ENCODE measurements at places on chromosomes 12 and 14. TPM values are rescaled to one million over a fixed set of nuclear protein-coding genes. Genes with fewer than 3 reads are reported as not detected.

- H3K27ac ChIP-seq = no peak overlapping the region
- H3K4me3 ChIP-seq = no peak overlapping the region
- H3K27me3 ChIP-seq = no peaks in the 10 kb centered on the region
- no peak for DNase-seq
Measured at GRCh38 chr14:25062022-25062321, 12.0 kb upstream of the STXBP6 start.

- no peak overlapping the region for H3K27ac ChIP-seq
- H3K36me3 ChIP-seq = no peaks in the 10 kb centered on the region
- no peak for DNase-seq
- H3K27me3 ChIP-seq = no peaks in the 10 kb centered on the region
- H3K4me3 ChIP-seq = no peak overlapping the region
Measured at GRCh38 chr12:61808856-61809255, 451.3 kb upstream of the USP15 start.

GRCh38 chr12:29164477-29165393 is 15.7 kb downstream of the FAR2 start:
- H3K4me3 ChIP-seq = no peak overlapping the region
- H3K4me1 ChIP-seq = no peaks in the 10 kb centered on the region
- H3K27me3 ChIP-seq = no peaks in the 10 kb centered on the region
- H3K36me3 ChIP-seq = no peaks in the 10 kb centered on the region
- no peak for DNase-seq

DNA sequence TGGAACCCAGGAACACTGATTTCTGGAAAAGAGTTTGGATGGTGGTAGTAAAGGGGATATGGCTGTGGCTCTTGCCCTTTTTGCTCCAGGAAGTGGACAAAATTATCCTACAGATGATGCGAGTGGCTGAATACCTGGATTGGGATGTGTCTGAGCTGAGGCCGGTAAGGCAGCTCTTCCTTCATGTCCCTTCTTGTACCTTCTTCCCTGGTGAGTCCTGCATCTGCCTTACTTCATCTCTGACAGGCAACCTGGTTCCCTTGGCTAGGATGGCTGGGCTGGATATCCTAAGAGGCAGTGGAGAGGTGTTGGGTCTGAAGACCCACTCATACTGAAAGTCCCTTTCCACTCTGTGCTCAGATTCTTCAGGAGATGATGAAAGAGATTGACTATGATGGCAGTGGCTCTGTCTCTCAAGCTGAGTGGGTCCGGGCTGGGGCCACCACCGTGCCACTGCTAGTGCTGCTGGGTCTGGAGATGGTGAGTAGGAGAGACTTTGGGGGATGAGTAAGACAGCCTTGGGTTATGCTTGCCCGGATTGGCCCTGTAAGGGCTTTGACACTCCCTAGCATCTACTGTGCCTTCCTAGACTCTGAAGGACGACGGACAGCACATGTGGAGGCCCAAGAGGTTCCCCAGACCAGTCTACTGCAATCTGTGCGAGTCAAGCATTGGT is 8.0 kb downstream of the DGKA start:
- H3K36me3 ChIP-seq = no peaks in the 10 kb centered on the region
- peak overlapping the region; percentile 80 for H3K27ac ChIP-seq
- H3K4me3 ChIP-seq = no peak overlapping the region
- H3K27me3 ChIP-seq = no peaks in the 10 kb centered on the region
- no peak for DNase-seq
- H3K4me1 ChIP-seq = no peaks in the 10 kb centered on the region

DNA sequence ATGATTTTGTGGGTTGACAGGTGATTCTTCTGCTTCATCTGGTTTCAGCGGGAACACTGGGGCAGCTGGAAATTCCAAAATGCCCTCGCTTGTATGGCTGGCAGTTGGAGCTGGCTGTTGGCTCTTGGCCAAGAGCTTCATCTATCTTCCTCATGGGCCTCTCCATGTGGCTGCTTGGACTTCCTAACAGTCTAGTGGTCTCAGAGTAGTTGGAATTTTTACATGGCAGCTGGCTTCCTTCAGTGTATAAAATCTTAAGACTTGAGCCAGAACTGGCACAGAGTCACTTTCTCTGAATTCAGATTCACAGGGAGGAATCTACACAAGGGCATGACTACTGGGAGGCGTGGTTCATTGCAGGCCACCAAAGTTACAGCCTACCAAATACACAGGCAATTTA is 204.9 kb upstream of the RMST start:
- H3K27me3 ChIP-seq = no peaks in the 10 kb centered on the region
- H3K4me3 ChIP-seq = no peak overlapping the region
- H3K27ac ChIP-seq = no peak overlapping the region
- H3K4me1 ChIP-seq = no peaks in the 10 kb centered on the region
- H3K36me3 ChIP-seq = no peaks in the 10 kb centered on the region

- H3K27ac ChIP-seq = no peak overlapping the region
- no peak overlapping the region for H3K4me3 ChIP-seq
- H3K36me3 ChIP-seq = no peaks in the 10 kb centered on the region
- DNase-seq = no peak
- no peaks in the 10 kb centered on the region for H3K27me3 ChIP-seq
Measured at GRCh38 chr12:39368096-39368495, 74.8 kb downstream of the KIF21A start.

DNA sequence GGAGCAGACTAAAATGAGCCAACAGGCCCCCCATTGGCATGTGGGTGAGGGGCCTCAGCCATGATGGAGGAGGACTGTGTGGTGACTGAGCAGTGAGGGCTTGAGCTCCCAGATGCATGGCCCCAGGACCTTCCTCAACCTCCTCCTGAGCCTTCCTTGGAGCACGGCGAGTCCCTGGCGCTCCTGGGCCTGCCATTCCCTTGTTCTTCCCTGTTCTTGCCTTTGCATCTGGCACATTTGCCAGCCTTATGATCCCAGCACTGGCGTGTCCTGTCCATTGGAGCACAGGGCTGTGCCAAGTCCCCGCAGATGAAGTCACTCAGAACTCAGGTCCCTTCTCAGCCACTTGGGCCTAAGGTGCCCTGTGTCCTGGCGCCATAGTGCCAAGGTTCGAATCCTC is 40.3 kb upstream of the MEG3 start:
- no peaks in the 10 kb centered on the region for H3K4me1 ChIP-seq
- DNase-seq = no peak
- H3K27me3 ChIP-seq = no peaks in the 10 kb centered on the region
- H3K36me3 ChIP-seq = no peaks in the 10 kb centered on the region
- H3K27ac ChIP-seq = no peak overlapping the region

GRCh38 chr12:132566516-132567131 is 43.8 kb downstream of the LRCOL1 start:
- no peak overlapping the region for H3K4me3 ChIP-seq
- H3K27me3 ChIP-seq = no peaks in the 10 kb centered on the region
- no peak overlapping the region for H3K27ac ChIP-seq
- no peak for DNase-seq

DNA sequence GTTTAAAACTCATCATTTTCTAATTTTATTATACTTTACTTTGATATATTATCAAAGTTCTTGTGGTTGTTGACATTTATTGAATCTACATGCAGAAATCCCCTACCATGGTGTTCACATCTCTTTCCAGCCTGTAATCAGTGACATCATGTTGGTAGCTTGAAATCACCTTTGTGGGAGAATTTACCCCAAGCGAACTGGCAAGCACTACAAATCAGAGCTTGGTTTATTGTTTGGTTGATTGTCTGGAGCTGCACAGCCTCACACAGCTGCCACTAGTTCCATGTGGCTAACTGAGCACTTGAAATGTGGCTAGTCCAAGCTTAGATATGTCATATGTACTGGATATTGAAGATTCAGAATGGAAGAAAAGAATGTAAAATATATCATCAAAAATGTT is 15.4 kb upstream of the KRT5 start:
- H3K36me3 ChIP-seq = no peaks in the 10 kb centered on the region
- H3K4me1 ChIP-seq = no peaks in the 10 kb centered on the region
- DNase-seq = no peak
- H3K4me3 ChIP-seq = no peak overlapping the region
- no peak overlapping the region for H3K27ac ChIP-seq
- no peaks in the 10 kb centered on the region for H3K27me3 ChIP-seq

DNA sequence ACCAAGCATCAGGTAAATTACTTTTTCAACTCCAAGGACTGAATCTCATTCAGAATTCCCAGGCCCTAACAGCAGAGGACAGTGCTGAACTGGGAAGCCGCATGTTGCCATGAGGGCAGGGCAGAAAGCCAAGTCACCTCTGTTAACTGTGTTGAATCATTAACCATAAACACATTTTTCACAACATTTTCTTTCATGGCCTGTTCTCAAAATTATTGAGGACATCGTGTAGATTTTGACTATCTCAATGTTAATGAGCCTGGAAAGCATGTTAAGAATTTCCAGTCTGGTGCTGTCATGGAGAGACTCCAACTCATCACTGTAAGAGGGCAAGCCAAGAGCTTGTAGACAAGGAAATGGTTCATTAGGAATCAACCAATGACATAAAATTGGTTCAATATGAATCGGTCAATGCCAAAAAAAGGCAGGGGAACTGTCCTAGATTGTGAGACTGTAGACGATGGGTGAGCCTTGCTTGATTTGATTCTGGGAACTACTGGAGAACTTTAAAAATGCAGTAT is 33.7 kb downstream of the CPM start:
- H3K4me3 ChIP-seq = no peak overlapping the region
- H3K4me1 ChIP-seq = no peaks in the 10 kb centered on the region
- H3K36me3 ChIP-seq = no peaks in the 10 kb centered on the region
- DNase-seq = no peak
- H3K27me3 ChIP-seq = no peaks in the 10 kb centered on the region
- H3K27ac ChIP-seq = no peak overlapping the region

GRCh38 chr14:76929927-76930326 is 98.6 kb downstream of the IRF2BPL start:
- H3K36me3 ChIP-seq = no peaks in the 10 kb centered on the region
- no peak overlapping the region for H3K4me3 ChIP-seq
- no peaks in the 10 kb centered on the region for H3K27me3 ChIP-seq
- H3K27ac ChIP-seq = no peak overlapping the region
- no peaks in the 10 kb centered on the region for H3K4me1 ChIP-seq

DNA sequence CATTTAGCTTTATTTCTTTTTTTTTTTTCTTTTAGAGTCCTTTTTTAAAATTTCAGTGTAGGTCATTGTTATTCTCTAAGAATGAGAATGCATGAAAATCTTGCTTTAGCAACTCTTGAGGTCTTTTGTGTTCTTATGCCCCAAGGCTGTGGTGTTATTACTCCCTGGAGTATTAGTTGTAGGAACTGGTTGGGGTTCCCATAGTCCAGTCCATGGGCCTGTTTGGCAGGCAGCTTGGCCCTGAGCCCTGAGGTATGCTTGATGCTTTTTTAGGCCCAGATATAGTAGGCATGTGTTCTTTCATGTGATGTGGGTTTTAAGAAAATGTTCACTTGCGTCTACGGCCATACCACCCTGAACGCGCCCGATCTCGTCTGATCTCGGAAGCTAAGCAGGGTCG is 1.6 kb downstream of the FAM234B start:
- H3K4me1 ChIP-seq = no peaks in the 10 kb centered on the region
- no peak overlapping the region for H3K4me3 ChIP-seq
- no peak for DNase-seq
- no peaks in the 10 kb centered on the region for H3K27me3 ChIP-seq

- no peak overlapping the region for H3K27ac ChIP-seq
- H3K27me3 ChIP-seq = no peaks in the 10 kb centered on the region
- no peak for DNase-seq
- no peaks in the 10 kb centered on the region for H3K36me3 ChIP-seq
- H3K4me3 ChIP-seq = no peak overlapping the region
- no peaks in the 10 kb centered on the region for H3K4me1 ChIP-seq
Measured at GRCh38 chr14:71206123-71206522, 298.9 kb downstream of the PCNX1 start.

DNA sequence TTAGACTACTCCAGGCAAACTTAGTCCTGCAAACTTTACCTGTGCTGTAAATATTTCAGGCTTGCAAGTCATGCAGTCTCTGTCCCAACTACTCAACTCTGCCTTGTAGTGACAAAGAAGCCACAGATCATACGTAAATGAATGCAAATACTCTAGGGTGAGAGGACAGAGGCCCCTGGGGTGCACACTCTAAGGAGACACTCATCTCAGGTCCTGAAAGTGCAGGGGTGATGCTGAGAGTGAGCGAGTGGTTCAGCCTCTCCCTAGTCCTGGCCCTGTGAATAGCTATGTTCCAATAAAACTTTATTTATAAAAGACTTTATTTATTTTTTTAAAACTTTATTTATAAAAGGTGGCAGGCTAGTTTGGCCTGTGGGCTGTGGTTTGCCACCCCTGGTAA is 34.9 kb downstream of the HCAR2 start:
- H3K4me3 ChIP-seq = no peak overlapping the region
- H3K27me3 ChIP-seq = no peaks in the 10 kb centered on the region
- no peaks in the 10 kb centered on the region for H3K4me1 ChIP-seq

- peak overlapping the region; percentile 27 for H3K27ac ChIP-seq
- H3K27me3 ChIP-seq = no peaks in the 10 kb centered on the region
- H3K36me3 ChIP-seq = no peaks in the 10 kb centered on the region
- H3K4me3 ChIP-seq = no peak overlapping the region
Measured at GRCh38 chr14:22432348-22432976, 156.6 kb downstream of the DAD1 start.

Gene ACSS3
- 46.5 TPM for total RNA-seq

Gene NEUROD4
- total RNA-seq = not detected

Gene TMPRSS12
- not detected for total RNA-seq

Gene TMCC3
- 8.9 TPM for total RNA-seq

Gene TAS2R7
- not detected for total RNA-seq

Gene CEBPE
- total RNA-seq = not detected

Gene GPRC5D
- total RNA-seq = not detected
